ENCODE measurements at places on chromosomes 11 and 22.

- no peak for DNase-seq
These were observed 18.4 kb upstream of the CTSD start for GRCh38 chr11:1782031-1782590.

GRCh38 chr11:66421492-66422205 is 814 bp downstream of the NPAS4 start:
- DNase-seq: no peak

GRCh38 chr22:28670161-28670560 is 9.5 kb downstream of the TTC28 start:
- DNase-seq: no peak

- DNase-seq: no peak
These were observed 4.1 kb downstream of the MMP20 start for GRCh38 chr11:102620818-102621561.

DNA sequence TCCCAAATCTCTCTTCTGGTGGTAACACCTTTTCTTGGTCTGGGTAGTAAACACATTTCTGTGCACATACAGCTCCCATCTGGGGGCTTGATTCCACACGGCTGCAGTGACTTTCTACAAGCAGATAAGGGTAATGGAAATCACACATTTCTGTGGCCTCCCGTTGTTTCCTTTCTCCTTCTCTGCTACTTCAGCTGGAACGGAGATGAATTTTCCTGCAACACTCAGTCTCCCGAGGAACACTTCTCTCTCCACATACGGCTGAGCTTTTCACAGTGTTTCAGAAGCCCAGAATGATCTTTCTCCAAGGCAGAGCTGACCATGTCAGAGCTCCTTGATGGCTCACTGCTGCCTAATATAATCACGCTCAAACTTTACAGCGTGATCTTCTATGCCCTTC is 364.3 kb upstream of the NARS2 start:
- DNase-seq: no peak

DNA sequence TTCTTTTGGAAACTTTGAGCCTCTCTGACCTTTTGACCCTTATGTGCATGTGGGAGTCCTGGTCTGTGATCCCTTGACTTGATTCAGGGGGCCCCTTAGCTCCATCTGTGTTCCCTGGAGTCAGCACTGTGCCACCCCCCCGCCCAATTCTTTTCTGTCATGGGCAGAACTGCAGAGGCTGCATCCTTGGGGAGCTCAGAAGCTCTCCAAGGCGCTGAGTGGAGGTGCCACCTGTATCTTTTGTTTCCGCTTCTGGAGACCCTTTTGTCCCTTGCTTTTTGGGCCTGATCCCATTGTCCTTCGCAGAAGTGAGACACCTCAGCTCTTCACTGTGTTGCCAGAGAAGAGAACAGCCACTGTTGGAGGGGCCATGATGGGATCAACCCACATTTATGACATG is 2.4 kb upstream of the PACS1 start:
- DNase-seq: no peak

GRCh38 chr11:74937696-74938475 is 11.0 kb downstream of the XRRA1 start:
- no peak for DNase-seq

DNA sequence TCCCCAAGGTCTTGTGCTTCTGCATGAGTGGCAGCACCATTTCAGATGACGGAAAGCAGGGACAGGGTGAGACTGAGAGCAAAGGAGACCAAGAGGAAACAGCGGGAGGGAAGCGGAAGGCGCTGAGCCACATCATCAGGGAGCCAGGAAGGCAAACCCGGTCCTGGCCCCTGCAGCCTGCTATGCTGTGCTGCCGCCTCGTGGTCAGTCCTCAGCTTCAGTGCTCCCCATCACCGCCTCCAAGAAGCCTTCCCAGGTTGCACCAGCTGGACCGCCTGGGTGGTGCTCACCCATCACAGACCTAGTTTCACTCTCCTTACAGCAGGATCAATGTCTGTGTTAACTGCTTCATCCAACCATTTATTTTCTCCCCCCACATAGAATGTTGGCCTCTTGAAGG is 73.0 kb upstream of the PHF21B start:
- DNase-seq: no peak

DNA sequence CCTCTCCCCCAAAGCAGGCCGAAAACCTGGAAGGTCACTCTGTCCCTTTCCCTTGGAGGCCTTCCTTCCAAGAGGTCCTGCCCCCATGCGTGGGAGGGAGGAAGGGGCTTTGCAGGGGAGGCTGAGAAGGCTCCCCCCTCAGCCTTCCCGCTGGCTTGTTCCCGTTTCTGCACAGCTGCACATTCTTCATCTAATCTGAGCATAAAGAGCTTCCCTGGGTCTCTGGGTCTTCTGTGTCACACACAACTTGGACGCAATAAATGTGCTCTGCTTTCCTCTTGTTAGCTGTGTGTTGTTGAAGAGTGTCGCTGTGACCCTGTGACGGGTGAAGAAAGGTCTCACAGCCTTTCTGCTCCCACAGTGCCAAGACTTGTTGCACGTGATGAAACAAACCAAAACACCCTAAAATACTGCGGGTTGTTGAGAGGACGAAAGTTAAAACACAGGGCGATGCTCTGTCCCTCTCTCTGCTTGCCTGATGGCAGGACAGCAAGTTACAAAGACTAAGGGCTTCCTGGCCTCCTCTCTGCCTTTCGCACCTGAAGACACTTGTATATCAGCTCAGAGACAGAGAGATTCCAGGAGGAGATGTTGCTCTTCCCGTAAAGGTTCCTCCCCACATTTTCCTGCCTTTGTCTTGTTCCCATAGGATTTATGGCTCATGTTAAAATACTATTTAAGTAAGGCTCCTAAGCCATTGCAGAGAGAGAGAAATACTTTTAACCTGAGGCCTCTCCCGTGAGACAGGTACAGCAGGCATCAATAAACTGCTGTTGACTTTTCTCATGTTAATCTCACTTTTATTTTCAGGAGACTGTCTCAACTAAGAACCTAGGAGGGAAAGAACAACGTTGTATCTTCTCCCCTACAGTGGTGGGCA is 15.4 kb upstream of the IFITM3 start:
- DNase-seq: no peak

DNA sequence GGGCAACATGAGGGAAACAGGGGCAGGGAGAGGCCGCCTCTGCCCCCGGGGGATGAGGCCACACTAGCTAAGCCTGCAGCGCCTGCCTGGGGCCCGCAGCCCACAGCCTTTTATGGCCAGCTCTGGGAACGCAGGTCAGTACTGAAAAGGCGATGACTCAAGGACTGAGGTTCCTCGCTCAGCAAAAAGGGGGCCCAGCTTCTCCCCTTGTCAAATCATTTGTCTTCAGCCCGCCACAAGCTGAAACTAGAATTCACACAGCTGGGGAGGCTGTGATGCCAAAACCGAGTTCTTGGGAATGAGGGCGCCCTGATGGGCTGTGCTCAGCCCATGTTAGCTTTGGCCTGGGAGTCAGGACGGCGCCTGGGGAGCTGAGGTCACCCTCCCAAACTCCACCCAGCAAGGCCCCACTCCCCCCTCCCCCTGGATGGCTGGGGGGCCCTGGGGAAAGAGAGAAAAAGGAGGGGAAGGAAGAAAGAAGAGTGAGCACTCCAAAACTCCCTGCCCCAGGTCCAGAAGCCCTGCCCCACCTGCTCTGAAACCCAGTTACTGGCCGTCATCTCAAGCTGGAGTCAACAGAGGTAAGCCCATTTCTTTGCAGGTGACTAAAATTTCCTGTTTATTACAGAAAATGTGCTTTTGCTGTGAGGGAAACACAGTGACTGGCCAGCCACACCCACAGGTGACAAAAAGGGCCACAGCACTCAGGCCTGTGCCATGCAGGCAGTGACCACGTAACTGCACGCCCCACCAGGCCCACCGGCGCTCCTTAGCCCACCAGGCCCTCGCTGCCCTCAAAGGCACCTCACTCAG is 13.7 kb downstream of the EHD1 start:
- no peak for DNase-seq

GRCh38 chr11:128451652-128452470 is 135.5 kb downstream of the ETS1 start:
- peak; percentile 89 for DNase-seq

DNA sequence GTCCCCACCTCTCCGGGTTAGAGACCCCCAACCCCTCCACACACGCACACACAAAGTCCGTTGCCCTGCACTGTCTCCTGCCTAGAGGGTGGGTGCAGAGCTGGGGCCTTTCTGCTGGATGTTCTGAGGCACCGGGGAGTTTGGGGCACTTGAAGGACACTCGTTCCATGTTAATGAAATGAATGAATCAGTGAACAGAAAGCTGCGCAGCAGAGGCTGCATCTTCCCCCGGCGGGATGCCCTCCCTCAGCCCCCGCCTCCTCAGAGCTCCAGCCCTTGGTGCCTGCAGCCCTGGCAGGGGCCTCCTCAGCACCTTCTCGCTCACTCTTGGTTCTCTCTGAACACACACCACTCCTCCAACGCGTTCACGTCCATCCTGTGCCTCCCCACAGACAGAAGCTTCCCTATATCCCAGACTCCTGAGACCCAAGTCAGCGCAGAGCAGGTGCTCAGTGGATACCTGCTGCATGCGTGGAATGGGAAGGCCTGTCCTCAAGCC is 611.9 kb downstream of the TBC1D22A start:
- no peak for DNase-seq

- no peak for DNase-seq
These were observed 93.5 kb downstream of the DBX1 start for GRCh38 chr11:20066783-20067156.

- no peak for DNase-seq
These were observed 10.0 kb downstream of the RPL3 start for GRCh38 chr22:39309364-39309861.

DNA sequence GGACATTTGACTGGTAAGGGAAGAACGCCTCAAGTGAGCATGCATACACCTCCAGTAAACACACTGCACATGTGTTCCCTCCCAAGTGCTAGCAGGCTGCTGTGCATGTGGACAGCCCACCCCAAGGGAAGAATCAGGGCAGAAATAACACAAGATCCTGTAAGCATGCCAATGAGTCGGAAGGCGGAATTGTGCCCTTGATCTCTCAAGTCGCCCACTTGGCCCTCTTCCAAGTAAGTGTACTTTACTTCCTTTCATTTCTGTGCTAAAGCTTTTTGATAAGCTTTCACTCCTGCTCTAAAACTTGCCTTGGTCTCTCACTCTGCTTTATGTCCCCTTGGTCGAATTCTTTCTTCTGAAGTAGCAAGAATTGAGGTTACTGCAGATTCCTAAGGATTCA is 139.6 kb downstream of the TRPC6 start:
- no peak for DNase-seq

Measured in SHP77 treated with DMSO at 0.1 percent for 48 hours (cell line).